H1 (cell line): ENCODE measurements at places on chromosomes 13 and 19. TPM values are rescaled to one million over a fixed set of nuclear protein-coding genes. Genes with fewer than 3 reads are reported as not detected.

DNA sequence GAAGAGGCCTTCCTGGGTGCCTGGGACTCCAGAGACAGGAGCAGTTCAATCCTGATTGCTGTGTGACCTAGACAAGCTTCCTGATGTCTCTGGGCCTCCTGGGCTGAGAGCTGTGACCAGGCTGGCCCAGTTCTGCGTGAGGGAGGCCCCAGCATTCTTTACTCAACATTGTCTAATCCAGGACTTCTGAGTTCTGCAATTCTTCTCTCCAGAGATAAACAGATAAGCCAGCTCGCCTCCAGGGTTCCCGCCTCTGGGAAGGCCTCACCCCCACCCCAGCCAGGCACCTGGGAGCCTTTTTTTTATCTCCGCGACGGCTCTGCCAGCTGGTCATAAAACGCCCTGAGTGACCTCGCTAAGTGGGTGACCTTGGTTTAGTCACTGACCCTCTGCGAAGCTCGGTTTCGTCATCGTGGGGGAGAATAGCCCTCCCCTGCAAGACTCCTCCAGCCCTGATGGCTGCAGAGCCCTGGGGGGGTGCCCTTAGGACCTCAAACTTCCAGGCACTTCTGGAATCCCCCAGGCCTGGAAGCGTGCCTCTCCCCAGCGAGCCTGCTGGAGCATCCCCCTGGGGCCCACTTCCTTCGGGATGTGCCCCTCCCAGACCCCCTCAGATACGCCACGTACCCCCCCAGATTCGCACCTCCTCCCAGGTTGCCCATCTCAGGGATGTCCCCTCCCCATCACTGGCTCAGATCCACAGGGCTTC, 1.9 kb downstream of the SULT2B1 start:
- H3K4me1 ChIP-seq, result peaks cover 24% of the 10 kb centered on the region
- H3K4me3 ChIP-seq, result no peak overlapping the region
- H3K27me3 ChIP-seq, result no peaks in the 10 kb centered on the region
- DNase-seq, result no peak
- H3K27ac ChIP-seq, result peak overlapping the region; percentile 41; the same call in 1 of the 2 replicates

- no peaks in the 10 kb centered on the region for H3K4me1 ChIP-seq
- no peak for DNase-seq
- H3K27ac ChIP-seq, result no peak overlapping the region
Observed at GRCh38 chr19:10289167-10289835, 451 bp upstream of the ICAM5 start.

DNA sequence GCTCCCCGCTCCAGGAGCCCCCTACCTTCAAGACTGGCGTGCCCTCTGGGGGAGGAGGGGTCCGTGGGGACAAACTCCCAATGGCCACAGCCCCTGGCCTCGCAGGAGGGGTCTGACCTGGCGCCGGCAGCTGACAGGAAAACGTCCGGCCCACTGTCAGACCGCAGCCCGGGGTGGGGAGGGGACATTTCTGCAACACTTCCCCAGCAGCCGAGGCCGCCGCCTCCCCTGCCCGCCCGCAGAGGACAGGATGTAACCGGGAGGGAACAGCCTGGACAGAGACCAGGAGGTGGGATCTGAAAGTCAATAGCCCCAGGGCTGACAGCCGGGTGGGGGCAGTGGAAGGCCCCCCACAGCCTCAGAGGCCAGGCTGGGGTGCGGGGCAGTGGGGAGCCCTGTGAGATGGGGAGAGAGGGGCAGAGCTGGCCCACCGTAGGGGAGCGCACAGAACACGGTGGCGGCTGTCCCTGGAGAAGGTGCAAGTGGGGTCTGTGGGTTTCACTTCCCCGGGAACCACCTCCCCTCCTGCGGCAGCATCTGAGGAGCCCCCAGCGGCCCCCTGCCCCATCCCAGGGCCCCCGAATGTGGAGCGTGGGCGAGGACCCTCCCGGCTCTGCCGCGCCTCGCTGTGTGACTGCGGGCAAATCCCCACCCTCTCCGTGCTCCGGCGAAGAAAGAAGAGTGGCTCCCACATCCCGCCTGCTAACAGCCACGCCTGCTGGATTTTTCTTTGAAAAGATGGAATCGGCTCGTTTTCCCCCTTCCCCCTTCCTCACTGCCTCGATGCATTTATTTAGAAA, at the start of gene PEAK3:
Gene PEAK3 (minus strand): TSS at position 114 of the 800 bp plus-strand sequence. CDS start 1,244 bp downstream, outside the sequence.
- no peak for DNase-seq
- H3K4me3 ChIP-seq, result peak within 1 kb of the TSS; percentile 47
- H3K27ac ChIP-seq, result no peak within 1 kb of the TSS
- no peaks in the 10 kb centered on the region; the same call in 1 of the 2 replicates for H3K4me1 ChIP-seq
- H3K27me3 ChIP-seq, result peaks cover 12% of the 10 kb centered on the region

DNA sequence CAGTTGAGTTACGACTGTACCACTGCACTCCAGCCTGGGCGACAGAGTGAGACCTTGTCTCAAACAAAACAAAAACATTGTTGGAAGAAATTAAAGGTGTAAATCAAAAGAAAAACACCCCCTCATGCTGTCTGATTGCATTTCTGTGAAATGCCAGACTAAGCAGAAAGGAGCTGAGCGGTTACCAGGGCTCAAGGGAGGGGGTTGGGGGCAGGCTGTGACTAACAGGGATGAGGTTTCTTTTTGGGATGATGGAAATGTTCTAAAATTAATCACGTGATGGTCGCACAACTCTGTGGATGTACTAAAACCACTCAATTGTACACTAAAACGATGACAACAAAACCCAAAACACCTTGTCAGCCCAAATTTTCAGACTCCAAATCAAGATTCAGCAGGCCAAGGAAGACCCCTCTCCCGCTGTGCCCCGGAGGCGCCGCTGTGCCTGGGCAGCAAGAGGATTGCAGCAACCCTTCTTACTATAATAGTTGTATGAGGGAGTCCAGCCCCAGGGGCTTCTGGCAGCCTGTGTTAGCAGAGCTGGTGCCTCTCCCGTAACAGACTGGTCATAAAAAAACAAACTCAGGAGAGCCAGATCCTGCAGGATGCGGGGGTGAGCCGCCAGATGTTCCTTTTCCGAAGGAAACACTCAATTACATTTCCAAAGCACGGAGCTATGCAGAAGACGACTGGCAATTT, 20.9 kb downstream of the CAPS start:
- DNase-seq, result no peak
- H3K27me3 ChIP-seq, result no peaks in the 10 kb centered on the region
- H3K36me3 ChIP-seq, result peaks cover 13% of the 10 kb centered on the region; the same call in 1 of the 2 replicates
- H3K27ac ChIP-seq, result no peak overlapping the region
- H3K4me3 ChIP-seq, result no peak overlapping the region

GRCh38 chr19:17570791-17571190, 15.3 kb downstream of the COLGALT1 start:
- H3K27me3 ChIP-seq, result no peaks in the 10 kb centered on the region
- no peak overlapping the region for H3K27ac ChIP-seq
- no peaks in the 10 kb centered on the region for H3K36me3 ChIP-seq
- no peak for DNase-seq

GRCh38 chr13:74301258-74301935, 167.2 kb upstream of the KLF12 start:
- no peaks in the 10 kb centered on the region for H3K27me3 ChIP-seq
- peaks cover 6% of the 10 kb centered on the region; the same call in 1 of the 2 replicates for H3K4me1 ChIP-seq
- H3K27ac ChIP-seq, result no peak overlapping the region
- no peak for DNase-seq
- peak overlapping the region; percentile 29 for H3K4me3 ChIP-seq

DNA sequence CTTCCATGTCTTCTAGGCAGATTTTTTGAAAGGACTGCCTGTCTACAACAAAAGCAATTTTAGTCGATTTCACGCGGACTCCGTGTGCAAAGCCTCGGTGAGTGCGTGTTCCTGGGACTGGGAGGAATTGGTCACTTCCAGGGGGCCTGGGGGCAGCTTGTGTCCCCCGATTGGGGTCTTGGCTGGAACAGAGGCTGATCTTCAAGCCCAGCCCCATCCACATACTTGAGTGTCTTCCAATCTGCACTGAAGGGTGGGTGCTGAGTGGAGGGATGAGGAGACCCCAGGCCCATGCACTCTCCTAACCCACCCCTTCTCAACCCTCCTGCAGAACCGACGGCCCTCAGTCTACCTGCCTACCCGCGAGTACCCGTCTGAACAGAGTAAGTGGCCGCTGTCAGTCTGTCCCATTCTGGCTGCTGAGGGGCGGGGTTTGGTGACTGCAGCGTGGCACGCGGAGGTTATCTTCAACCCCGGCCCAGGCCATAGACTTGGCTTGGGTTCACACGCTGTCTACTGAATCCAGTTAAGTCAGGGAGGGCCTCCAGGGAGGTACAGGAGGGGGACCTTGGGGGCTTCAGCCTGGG, 4.7 kb downstream of the DDA1 start:
- H3K36me3 ChIP-seq, result peaks cover 7% of the 10 kb centered on the region
- H3K4me1 ChIP-seq, result peaks cover 2% of the 10 kb centered on the region; the same call in 1 of the 2 replicates

DNA sequence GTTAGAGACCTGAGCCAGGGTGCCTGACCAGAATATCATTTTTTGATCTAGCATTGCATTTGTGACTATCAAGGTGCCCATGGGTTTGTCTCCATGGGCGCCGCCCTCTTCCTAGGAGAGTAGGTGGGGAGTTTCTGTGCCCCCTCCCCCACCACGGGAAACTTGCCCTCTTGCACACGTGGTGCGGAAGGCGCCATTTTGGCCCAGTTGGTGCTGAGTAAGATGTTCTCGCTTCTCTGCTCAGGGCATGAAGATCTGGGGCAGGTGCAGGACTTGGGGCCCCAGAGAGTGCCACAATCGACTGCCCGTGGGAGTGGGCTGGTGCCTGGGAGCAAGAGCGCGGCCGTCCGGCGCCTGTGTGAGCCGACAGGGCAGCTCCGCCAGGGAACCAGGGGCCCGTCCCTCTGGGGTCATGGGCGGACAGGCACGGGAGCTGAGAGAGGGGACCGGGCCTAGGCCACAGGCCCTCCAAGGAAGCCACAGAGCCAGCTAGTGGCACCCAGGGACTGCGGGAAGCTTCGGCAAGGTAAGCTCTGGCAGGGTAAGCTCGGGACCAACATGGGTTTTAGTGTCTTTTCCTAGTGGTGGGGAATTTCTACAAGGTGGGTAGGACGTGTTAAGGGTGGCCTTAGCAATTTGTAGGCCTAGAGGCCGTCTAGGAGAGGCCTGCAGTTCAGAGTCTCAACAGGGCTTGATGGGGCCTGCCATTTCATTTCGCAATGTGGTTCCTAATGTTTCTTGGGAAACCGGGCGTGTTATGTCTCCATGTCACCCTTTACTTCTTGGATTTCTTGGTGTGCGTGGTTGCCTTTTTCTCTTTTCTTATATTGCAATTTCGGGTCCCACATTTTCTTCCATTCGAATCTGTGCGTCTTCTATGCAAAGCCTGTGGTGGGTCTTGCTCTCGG, 14.5 kb downstream of the SACS start:
- no peak overlapping the region for H3K27ac ChIP-seq
- no peak overlapping the region for H3K4me3 ChIP-seq
- H3K4me1 ChIP-seq, result no peaks in the 10 kb centered on the region
- DNase-seq, result peak; percentile 41

DNA sequence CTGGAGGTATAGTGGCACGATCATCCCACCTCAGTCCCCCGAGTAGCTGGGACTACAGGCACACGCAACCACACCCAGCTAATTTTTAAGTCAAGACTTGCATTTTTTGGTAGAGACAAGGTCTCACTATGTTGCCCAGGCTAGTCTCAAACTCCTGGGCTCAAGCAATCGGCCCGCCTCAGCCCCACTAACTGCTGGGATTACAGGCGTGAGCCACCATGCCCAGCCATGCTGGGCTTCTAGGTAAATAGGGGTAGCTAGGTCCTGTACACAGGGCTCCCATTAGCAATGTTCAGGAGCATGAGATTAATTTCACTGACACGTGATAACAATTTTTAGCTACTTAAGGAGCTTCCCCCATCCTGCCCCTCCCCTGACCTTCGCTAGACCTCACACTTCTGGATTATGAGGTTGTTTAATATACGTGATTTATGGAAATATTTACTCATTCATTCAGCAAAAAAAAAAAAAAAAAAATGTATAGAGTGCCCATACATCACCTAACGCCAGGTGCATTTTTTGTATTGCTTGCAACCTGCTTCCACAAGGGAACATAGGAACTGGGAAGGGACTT, 19.2 kb downstream of the TMEM272 start:
- no peak overlapping the region for H3K4me3 ChIP-seq
- no peaks in the 10 kb centered on the region for H3K27me3 ChIP-seq
- no peaks in the 10 kb centered on the region for H3K36me3 ChIP-seq
- H3K4me1 ChIP-seq, result no peaks in the 10 kb centered on the region
- DNase-seq, result no peak

DNA sequence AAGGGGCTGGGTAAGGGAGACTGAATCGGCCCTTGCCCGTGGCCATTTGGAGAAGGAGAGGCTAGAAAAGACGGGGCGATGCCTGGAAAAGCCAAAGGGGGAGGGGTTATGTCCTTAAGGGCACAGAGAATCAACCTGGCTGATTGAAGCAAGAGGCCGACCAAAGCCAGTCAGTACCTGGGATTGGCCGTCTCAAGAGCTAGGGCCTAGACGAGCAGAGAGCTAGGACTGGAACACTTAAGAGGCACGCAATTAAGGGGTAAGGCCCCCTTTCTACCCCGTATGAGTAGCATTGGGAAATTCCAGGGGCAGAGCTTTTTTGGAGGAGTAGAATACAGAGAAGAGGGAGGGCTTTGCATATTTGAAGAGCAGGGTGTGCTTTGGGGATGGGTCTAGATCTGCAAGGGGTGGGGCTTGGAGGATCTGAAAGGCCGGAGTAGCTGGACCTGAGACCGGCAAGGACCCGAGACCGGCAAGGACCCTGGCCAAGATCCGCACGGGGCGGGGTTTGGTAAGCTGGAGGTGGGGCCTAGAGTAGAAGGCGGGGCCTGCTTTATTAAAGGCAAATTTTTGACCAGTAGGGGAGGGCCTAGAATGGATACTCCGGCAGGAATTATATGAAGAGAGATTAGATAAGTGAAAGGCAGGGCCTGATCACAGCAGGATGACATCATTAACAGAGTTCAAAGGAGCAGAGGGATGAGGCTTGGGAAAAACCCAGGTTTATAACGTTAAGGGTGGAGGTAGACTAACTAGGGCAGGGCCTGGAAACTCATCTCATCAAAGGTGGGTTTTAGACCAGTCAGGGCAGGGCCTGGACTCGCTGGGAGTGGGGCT, 10.7 kb upstream of the CACNG6 start:
- peak overlapping the region; percentile 59 for H3K27ac ChIP-seq
- peaks cover 14% of the 10 kb centered on the region for H3K4me1 ChIP-seq
- H3K4me3 ChIP-seq, result peak overlapping the region; percentile 88
- peak; percentile 94 for DNase-seq
- H3K27me3 ChIP-seq, result peaks cover 3% of the 10 kb centered on the region; the same call in 1 of the 2 replicates
- H3K36me3 ChIP-seq, result no peaks in the 10 kb centered on the region

DNA sequence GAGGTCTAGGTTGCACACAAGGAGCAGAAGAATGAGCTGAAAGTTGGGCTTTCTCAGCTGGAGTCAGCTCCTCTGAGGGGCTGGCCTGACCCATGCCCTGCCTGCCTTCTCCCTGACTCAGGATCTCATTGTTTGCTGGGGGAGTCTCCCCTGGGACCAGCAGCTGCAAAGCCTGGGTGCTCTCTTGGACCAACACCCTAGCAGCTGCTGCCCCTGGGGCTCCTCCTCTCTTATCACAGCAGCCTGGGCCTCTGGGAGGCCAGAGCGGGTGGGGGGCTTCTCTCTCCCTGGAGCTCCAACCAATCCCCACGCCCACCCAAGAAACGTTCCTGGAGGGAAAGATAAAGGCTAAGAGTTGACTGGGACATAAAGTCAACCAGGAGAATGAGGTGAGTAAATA, 1.6 kb upstream of the FCGBP start:
- no peak for DNase-seq
- no peak overlapping the region for H3K27ac ChIP-seq
- H3K36me3 ChIP-seq, result no peaks in the 10 kb centered on the region
- H3K4me1 ChIP-seq, result no peaks in the 10 kb centered on the region
- H3K27me3 ChIP-seq, result no peaks in the 10 kb centered on the region

CGB5 gene
- total RNA-seq, result 0.63 TPM in 1 of 2 replicates, not detected in the other

PEAK3 gene
- not detected in 2 replicates for total RNA-seq

PLA2G4C gene
- 14.9 and 17.5 TPM in 2 replicates for total RNA-seq

GRIN3B gene
- 0.45 and 0.63 TPM in 2 replicates for total RNA-seq

DBP gene
- 8.3 and 9.9 TPM in 2 replicates for total RNA-seq

IL12RB1 gene
- total RNA-seq, result not detected in 2 replicates

C19orf47 gene
- total RNA-seq, result 16.5 and 17.8 TPM in 2 replicates
